ENCODE measurements at places on chromosomes 4 and X. TPM values are rescaled to one million over a fixed set of nuclear protein-coding genes. Genes with fewer than 3 reads are reported as not detected.
A peak's percentile ranks its signal among the peaks of the same experiment; 100 is the strongest.

DNA sequence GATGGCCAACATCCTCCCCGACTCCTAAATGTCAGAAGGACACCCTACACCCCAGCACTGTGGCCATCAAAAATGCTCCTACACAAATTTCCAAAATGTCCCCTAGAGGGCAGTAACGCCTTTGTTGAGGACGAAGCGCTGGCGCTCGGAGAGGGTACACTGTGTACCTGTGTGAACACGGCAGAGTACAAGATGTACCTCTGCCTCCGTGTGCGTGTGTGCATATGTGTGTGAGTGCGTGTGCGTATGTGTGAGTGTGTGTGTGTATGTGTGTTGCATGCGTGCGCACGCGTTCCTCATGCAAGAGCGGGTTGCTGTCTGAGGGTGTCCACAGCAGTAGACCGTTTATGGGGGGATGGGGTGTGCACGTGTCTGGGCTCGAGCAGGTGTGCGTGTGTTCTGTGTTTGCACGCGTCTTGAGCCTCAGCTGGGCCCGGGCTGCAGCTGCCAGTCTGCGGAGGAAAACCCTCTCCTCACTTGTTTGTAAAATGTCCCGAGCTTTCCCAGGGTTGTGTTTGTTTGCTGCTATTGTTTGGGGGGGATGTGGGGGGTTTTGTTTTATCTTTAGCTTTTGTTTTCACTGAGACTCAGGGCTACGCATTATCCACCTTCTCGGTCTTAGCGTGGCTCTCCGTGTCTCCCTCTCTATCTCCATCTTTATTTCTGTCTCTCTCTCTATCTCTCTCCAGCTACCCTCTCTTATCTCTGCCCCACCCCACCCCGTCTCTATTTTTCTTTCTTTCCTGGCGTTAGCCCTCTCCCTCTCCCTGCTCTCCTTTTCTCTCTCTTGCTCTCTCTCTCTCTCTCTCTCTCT is 10.4 kb upstream of the TSPYL2 start:
- DNase-seq: peak; percentile 86

DNA sequence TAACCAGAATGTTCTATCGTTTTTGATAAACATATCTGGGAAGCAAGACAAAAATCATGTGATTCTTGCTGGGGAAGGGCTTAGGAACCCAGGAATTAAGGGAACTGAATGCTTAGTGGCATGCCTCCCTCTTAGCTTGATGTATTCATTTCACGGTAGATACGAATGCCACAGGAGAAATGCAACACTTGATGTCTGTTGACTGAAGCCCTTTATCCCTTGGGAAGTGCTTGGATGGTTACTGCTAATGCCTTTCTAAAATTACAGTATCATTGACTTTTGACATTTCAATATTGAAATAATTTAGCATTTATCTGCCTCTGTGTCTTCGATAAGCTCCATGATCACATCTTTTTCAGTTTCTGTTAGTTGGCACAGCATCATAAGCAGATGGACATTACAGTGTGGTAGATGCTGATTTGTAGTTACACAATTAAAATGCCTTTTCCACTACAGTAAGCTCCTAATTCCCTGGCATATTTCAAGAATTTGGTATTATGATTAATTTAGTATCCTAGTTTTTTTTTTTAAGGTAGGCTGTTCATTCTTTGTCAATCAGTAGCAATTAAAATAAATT is 226.7 kb downstream of the ARHGAP10 start:
- no peak for DNase-seq

DNA sequence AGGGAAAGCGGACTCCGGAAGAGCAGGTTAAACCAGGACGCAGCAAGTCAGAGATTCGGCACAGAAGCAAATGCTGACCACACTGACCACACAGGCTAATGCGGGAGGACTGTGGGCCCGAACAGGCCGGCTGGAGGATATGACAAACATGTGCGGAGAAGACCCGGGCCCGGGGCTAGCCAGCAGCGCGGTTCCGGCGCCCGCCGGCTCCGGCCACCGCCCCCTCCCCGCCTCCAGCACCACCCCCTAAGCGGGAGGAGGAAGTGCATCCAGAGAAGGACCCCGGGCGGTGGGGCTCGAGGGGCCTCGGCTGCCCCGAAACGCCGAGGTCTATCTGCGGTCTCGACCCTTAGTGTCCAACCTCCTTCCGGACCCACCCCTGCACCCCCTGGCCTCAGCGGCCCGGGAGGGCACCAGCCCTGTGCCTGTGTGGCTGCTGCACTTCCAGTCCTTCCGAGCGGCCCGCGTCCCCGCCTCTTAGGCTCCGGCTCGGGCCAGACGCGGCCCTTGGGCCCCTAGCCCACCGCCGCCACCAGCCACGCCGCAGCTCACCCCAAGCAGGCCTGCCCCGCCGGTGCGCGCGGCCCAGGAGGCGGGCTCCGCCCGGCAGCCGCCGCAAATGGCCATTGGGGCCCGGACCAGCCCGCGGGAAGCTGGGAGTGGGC is 2.1 kb downstream of the ELOVL6 start:
- DNase-seq: peak; percentile 38

GRCh38 chr4:142248946-142249345 is 597.2 kb downstream of the INPP4B start:
- no peak for DNase-seq

DNA sequence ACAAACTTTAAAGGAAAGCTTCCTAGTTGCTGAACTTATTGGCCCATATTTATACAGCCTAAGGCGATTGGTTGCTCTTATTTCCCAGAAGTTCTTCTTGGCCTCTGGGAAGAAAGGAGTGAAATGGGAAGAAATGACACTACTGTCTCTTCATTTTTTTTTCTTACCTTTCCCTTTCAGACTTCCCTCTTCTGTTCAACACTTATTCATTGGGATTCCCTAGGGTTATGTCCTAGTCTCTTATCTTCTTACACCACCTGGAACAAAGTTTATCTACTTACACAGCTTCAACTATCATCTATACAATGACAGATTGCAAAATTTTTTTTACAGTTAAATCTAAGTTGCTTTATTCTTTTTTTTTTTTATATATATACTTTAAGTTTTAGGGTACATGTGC is 68.0 kb downstream of the SNX12 start:
- DNase-seq: no peak

GRCh38 chr4:87865288-87865687 is 32.5 kb downstream of the MEPE start:
- no peak for DNase-seq

DNA sequence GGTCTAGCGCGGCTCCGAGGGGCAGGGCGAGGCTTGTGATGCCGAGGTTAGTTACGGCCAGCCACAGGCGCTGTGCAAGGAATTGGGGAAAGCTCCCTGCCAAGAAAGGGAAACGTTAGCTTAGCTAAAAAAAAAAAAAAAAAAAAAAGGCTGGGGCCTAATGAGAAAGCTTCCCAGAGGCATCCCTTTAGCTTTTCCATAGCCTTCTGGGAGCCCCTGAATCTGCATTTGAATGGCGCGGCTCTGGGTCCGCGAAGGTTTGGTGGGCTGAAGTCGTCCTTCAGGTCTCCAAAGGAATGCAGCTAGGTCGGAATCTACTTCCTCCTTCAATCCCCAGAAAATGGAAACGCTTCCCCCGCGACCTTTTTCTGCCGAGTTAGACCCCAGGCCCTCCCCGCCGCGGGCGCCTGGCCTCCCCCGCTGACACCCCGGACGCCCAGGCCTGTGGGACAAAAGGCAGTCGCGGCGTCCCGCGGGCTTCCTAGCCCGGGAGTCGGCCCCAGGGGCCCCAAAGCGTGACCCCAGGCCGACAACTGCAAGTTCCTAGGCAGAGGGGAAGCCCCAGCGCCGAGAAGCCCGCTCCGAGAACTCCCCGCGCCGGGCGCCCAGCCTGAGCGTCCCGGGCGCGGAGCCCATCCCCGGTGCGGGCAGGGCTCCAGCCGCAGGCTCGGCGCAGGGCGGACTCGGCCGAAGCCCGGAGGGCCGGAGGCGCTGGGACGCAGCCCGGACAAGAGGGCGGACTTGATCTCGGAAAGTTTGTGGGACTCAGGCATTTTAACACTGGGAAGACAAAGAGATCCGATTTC is 605 bp upstream of the FAT1 start:
- no peak for DNase-seq

DNA sequence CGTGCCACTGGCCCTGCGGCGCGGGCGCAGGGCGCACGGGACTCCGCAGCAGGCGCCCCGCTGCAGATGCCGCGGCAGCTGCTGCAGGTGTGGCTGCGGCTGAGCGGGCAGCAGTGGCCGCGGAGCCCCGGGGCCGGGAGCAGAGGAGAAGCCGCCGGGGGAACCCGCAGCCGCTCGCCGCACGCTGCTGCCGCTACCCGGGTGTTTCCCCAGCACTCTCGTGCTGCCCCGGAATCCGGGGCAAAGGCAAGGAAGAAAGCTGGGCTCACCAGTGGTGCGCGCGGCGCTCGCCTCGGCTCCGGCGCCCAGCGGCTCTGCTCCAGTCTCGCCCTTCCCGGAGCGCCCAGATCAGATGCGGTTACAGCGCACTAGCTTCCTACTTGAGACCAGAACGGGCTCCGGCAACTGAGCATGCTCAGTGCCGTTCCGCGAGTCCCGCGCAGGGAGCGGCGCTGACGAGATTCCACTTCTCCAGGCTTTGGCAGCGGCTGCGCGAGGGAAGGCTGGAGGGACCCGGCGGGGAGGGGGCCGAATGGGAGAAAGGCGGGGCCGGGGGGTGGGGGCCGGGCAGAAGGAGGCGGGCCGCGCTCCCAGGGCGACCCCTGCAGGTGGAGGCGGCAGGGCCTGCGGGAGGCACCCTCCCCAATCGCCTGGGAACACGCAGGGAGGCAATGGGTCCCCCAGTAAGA is at the start of gene APBB2:
APBB2 (minus strand) TSS at position 407 of the 689 bp plus-strand sequence. CDS start 181,288 bp downstream, outside the sequence.
- no peak for DNase-seq

- DNase-seq: no peak
Measured at GRCh38 chr4:94305466-94306225, 37.0 kb downstream of the HPGDS start.

DNA sequence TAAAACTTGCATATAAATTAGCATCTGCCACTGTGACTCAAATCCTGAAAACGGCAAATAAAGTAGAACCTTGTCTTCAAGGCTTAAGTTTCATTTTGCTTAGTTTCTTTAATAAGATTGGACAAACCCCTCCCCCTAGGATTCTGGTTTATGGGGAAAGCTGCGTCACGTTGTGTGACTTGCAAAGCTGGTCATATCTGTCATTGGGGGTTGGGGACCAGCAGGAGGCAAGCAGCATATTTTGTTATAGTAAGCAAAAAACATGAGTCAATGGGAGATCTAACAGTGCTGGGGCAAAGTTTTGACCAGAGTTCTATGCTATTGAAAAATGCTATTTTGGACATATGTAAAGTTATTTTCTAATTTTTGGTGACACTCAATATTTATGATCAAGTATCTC is 407.3 kb downstream of the PCDH18 start:
- DNase-seq: no peak

GRCh38 chrX:105488716-105489115 is 268.2 kb upstream of the TEX13A start:
- no peak for DNase-seq

DGAT2L6 gene
- not detected for polyA plus RNA-seq

XPNPEP2 gene
- polyA plus RNA-seq: 0.47 TPM

GLRA2 gene
- polyA plus RNA-seq: not detected
